ENCODE measurements at places on chromosomes 7 and 10.

DNA sequence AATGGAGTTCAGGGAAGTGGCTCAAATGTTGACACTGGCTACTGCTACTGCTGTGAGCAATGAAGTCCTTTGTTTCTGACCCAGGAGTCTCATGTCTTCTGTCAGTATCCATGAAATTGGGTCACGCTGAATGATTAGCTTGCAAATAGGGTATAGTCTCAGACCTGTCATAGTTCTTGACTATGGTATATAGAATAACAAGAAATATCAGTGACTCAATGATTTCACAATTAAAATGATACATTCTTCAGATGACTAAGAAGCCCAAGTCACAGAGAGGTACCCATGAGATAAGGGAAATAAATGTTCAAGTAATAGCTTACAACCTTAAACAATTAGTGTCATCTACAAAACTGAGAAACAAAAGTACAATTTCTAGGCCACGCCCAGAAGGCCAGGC is 89.3 kb downstream of the LYZL2 start:
- DNase-seq, result no peak

- DNase-seq, result no peak
Measured at GRCh38 chr7:23067271-23067670, 38.3 kb upstream of the KLHL7 start.

GRCh38 chr10:34313353-34313752 is 501.7 kb downstream of the PARD3 start:
- DNase-seq, result no peak

DNA sequence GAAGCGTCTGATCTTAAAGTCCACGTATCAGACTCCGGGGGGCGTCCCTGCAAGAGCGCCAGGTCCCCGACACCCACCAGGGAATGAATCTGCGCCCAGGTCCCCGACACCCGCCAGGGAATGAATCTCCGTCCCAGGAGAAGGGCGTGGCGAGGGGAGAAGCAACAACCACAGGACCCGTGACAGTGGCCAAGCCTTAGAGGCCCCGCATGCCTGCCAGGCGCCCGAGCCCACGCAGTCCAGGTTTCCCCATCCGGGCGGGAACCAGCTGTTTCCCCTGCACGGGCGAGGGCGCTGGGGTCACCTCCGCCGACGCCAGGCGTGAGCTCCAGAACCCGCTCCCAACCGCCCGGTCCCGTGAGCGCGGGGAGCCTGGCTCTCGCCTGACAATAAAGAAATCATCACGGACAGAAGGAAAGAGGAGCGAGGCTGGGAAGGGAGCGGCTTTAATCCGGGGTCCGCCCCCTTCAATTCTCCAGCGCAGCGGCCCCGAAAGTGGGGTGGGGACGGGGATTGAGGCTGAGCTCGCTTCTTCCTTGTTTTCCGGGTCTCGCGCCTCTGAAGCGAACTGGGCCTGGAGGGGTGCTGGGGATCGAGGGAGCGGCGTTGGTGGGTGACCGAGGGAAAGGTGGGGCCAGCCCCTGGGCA is 29.0 kb upstream of the BMS1 start:
- no peak for DNase-seq

DNA sequence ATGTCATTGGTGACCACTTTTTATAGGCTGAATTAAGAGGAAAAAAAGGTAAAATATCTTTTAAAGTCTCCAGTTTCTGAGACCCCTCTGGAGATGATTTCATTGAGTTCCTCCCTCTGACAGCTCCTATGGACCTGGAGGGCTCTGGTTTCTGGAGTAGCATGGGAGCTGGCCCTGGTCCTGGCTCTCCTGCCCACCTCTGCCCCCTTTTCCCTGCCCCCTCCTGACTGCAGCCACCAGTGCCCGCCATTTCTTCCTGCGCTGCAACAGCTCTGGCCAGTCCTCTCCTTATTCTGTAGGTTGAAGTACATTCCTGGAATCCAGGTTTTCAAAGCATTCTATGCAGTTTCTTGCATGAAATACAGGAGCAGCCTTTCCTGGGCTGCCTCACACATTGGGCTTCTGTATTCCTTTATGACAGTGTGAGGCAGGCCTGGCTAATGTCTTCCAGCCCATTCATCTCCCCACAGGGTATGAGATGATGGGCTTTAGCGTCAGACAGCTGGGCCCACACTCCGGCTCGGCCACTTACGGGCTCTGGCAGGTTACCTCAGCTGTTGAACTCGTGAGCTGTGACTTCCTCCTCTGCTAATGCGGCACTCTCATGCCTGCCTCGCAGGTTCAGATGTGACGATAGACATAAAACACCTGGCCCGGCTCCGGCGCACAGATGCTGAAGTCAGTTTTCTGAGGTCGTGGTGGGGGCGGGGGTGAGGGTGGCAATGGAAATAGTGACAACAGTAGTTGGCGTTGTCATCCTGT is 101.7 kb downstream of the MGMT start:
- DNase-seq, result peak; percentile 14

DNA sequence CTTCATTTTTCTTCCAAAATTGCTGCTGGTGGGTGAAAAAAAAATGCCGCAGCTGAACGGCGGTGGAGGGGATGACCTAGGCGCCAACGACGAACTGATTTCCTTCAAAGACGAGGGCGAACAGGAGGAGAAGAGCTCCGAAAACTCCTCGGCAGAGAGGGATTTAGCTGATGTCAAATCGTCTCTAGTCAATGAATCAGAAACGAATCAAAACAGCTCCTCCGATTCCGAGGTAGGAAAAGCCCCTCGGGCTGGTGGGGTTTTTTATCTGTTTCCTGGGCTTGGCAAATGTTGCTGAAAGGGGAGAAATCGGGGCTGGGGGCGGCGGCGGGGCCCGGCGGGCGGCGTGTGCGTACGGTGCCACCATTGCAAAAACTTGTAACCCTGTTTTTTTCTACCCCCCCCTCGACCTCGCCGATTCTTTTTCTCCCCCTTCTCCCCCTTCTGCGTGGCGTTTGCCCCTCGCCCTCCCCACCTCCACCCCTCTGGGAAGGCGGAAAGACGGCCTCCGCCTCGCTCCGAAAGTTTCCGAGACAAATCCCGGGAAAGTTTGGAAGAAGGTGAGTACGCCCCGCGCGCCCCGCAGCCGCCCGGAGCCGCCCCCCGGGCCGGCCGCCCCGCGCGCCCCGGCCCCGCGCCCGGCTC is 789 bp downstream of the TCF7L2 start:
- peak; percentile 64 for DNase-seq

- DNase-seq, result no peak
Measured at GRCh38 chr10:80462981-80463741, 9.1 kb downstream of the TSPAN14 start.

DNA sequence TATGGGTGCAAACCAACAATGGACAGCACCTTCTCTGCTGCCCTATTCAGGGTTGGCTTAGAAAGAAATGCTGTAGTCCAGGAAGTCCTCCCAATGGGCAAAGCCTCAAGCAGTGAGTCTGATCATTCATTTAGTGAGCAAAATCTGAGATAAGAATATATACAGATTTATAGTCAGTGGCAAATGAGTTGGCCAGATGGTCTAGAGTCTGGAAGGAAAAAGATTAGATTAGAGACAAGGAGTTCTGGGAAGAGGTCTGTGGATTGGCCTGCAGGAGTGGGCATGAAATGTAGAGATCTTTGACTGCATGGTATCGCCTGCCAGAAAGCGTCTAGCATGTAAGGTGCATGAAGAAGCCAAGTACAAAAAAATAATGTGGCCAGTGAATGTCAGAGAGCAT is 201.9 kb upstream of the PTER start:
- DNase-seq, result no peak

GRCh38 chr10:19014034-19014433 is 34.6 kb upstream of the MALRD1 start:
- DNase-seq, result no peak

DNA sequence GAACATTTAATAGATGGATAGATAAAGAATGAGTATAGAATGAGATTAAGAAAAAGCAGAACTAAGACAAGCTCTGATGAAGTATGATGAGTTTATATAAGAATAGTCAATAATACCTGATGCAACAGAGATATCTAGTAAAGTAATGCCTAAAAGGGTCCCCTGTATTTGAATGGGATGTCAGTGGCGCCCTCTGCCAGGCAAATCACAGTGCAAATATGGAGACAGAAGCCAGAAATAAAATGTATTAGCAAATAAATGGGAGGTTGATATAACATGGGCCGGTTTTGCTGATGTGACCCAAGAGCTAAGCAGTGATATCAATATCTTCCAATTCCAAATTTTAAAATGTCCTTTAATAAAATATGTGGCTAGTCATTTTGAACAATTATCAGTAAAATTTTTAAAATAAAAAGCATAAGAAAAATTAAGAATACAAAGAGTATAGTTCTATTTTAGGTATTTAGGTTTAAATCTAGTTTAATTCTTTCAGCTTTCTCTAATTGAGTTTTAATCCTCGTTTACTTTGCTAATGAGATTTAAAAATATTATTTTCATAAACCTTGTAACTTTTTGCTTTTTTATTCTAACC is 62.6 kb downstream of the ADK start:
- no peak for DNase-seq

DNA sequence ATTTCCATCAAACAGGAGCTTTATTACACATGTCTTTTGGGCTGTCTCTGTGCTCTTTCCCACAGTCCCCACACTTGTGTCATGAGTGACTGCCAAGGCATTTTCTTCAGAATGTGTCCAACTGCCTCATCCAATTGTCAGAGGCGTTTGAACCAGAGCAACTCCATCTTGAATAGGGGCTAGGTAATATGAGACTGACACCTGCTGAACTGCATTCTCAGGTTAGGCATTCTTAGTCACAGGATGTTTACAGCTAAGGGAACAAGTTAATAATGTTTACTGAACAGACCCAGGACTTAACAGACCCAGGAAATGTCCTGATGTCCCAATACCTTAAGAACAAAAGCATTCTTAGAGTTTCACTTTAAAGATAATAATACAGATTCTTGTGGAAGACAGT is 595.5 kb downstream of the REEP3 start:
- DNase-seq, result no peak

GRCh38 chr7:83541187-83541960 is 107.6 kb downstream of the SEMA3E start:
- no peak for DNase-seq

- DNase-seq, result peak; percentile 59
Measured at GRCh38 chr7:94509264-94509886, at the start of gene CASD1. Gene CASD1, plus strand, starts transcription at chr7:94509809. Its CDS starts 276 bp downstream, at chr7:94510085.

- no peak for DNase-seq
Measured at GRCh38 chr7:24851786-24852185, 94.5 kb upstream of the GSDME start.

DNA sequence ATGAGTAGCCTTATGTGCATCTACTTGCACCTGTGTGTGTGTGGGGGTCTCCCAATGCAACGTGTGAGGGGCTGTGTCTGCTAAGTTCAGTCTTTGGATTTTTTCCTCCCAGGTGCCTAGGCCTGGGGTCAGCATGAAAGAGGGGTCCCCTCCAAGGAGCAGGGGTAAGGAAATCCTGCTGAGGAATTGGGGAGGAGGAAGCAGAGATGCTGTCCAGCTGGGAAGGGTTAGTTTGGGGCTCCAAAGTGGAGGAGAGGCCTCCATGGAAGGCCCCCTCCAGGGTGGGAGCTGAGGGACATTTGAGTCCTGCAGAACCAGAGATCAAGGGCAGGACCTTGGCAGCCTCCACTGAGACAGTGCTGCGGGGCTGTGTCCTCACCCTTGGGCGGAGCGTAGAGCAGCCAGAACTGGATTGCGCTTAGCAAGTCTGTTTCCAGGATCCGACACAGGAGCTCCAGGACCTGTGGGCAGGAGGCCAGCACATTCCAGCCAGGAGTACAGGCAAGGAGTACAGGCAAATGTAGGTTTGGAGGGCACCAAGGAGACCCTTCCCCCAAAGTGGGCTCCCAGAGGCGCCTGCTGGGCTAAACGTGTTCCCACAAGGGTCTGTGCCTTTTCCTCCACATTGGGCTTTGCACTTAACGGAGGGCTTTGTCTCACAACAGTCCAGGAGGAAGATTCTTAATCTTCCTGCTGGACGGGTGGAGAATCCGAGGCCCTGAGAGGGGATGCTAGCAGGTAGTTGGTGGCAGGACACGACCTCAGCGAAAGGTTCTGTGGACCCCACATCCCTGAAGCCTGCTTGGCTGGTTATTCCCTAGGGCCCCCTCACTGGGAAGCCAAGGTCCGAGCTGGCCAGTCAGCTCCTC is 10.1 kb downstream of the TBATA start:
- no peak for DNase-seq

GRCh38 chr10:16199216-16199615 is 237.6 kb upstream of the PTER start:
- DNase-seq, result no peak

DNA sequence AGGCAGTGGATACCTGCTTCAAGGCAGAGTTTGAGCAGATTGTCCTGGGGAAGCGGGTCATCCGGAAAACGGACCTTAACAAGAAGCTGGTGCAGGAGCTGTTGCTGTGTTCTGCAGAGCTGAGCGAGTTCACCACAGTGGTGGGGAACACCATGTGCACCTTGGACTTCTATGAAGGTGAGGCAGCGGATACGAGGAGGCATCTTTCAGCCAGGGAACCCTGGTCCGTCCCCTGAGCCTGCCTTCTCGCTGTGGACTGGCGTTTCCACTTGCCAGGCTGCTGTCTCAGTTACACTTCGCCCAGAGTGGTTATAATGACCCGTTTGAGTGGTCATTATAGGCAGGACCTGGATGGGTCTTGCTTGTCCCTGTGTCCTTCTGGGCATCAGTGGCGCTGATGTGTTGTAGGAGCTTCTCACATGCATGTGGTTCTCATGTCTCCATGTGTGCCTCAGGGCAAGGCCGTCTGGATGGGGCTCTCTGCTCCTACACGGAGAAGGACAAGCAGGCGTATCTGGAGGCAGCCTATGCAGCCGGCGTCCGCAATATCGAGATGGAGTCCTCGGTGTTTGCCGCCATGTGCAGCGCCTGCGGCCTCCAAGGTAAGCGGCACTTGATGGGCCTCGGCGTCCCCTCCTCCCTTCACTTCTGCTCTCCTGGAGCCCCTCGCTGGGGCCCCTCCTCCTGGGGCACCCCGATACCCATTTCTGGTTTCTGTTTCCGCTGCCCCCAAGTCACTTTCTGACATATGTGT is 18.0 kb downstream of the UPP1 start:
- DNase-seq, result no peak

- DNase-seq, result no peak
Measured at GRCh38 chr7:140726281-140726680, 29.8 kb downstream of the NDUFB2 start.

- DNase-seq, result no peak
Measured at GRCh38 chr7:88540012-88540411, 219.5 kb upstream of the ZNF804B start.

- no peak for DNase-seq
Measured at GRCh38 chr7:47186316-47186715, 395.6 kb downstream of the TNS3 start.

DNA sequence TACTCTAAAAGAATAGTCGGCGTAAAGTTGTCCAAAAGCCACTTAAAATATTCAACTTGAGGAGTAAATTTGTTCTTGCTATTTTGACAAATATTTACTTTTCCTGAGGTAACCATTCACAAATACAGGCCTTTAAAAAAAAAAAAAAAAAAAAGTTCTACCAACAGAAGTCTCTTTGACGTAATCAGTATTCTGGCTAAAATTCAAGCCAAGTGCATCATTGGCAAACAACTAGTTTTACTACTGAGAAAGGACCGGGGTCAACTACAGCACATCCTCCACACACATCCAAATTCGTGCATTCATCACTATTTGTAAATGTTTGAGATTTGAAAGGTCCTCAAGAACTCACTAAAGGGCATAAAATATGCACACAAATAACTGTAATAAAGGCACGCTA is 2.0 kb downstream of the OAT start:
- no peak for DNase-seq

Measured in ELF-1 (cell line).